Stimulated activated CD4-positive, alpha-beta T cell treated with anti-CD3 and anti-CD28 coated beads, TNF-alpha, amount 100 ng/mL, for 1 hour (primary cell): ENCODE measurements at places on chromosomes 7 and 10.

DNA sequence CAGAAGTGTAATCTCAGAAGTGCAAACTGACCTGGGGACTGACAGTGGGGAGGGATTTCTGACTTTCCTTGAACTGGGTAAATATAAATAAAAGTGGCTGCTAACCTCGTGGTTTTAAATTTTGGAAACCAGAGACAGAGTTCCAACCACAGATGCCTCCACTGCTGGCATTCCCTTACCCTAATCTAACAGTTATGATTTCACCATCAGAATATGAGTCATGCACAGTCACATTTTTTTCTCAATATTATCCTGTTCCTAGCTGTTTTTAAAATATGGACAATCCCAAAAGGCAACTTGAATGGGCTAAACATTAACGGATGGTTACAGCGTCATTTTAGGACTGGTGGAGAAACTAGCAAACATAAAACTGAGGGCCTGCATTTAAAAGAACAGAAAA, 264.3 kb upstream of the INHBA start:
- no peak for DNase-seq

- no peak for DNase-seq
Observed at GRCh38 chr7:29957521-29958310, 31.9 kb downstream of the SCRN1 start.

GRCh38 chr7:154530136-154530535, 472.8 kb downstream of the PAXIP1 start:
- DNase-seq, result no peak

- DNase-seq, result no peak
Observed at GRCh38 chr7:136677471-136678365, 190.7 kb upstream of the CHRM2 start.

- no peak for DNase-seq
Observed at GRCh38 chr10:131519723-131520605, 208.4 kb upstream of the TCERG1L start.

GRCh38 chr7:82172881-82173280, 270.7 kb downstream of the CACNA2D1 start:
- no peak for DNase-seq

GRCh38 chr10:17516376-17516775, 62.0 kb upstream of the ST8SIA6 start:
- DNase-seq, result no peak
